Non-pigmented ciliary epithelial cell (primary cell): ENCODE measurements at places on chromosomes 13 and 19.
A peak's percentile ranks its signal among the peaks of the same experiment; 100 is the strongest.

GRCh38 chr19:16637535-16637934, 9.5 kb upstream of the MED26 start:
- no peak for DNase-seq

DNA sequence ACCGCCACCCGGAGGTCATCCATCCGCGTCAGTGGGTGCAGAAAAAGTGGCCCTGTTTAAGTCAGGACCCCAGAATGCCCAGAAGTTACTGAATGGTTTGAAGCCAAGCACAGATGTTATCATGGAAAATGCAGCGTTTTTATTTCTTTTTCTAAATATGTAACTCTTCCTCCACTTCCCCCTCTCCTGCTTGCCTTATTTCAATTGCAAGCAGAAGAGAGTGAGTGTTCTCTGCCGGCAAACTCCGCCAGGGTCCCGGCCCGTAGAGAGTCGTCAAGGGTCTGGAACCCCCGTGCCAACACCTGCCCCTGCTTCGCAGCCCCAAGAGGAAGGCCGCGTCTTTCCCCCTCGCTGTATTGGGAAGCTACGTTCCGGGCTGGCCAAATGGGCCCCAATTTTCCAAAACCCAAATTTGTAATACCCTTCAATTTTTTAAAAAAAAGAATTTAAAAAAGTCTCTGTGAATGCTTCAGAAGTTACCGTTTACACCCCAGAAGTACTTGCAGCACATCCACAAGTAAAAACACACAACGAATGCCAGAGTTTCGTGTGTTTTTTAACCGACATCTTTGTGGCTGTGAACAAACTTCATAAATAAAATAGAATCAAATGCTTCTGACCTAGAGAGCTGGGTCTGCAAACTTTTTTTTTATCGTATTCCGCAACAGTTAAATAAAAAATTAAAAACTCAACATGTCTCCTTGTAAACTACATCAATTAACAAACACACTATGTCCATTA, 712 bp upstream of the PDX1 start:
- DNase-seq: no peak

DNA sequence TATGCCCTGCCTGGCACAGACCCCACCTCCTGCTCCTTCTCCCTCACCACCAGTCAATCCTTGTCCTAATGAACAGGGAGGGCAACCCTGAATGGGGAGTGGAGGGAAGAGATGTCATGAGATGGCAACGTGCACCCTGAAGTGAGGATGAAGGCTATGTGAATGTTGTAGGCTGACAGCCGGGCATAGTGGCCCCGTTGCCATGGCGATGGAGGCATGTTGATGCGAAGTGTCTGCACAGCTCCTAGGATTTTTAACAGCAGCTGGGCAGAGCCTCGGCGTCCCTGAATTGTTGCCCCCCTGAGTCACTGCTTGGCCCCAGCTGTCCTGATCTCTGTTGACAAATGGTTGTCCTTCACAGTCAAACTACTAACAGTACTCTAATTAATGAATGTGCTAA, 4.8 kb upstream of the ALOX5AP start:
- no peak for DNase-seq

- no peak for DNase-seq
Measured at GRCh38 chr19:30757837-30758617, 385.8 kb downstream of the ZNF536 start.

DNA sequence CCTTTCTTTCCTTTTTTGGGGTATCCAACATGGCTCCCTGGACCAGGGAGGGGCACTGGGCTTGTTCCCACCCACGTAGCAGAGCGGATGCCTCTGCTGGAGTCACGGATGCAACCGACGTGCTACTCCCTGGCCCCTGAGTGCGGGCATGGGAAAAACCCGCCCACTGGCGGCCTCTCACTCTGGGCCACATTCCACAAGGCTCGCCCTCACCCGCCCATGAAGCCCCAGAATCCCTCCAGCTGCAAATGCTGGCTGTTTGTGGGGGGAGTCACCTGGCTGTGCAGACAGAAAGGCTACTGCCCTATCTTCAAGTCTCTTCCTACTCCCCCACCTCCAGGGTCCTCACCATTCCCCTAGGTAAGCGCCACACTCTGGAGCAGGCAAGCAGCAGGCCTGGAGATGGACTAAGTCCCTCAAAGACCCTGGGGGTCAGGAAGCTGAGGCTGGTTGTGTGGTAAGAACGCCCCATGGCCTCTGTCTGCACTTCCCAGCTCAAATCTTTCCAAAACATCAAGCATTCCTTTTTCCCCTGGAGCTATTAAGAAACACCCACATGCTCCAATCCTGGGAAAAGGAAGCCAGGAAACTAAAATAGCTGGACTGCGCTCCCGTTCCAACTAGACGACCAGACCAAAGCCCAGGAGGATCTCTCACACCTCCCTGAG, 17.9 kb upstream of the EPHX3 start:
- peak; percentile 59 for DNase-seq

GRCh38 chr13:38752686-38753085, 65.8 kb downstream of the FREM2 start:
- no peak for DNase-seq

DNA sequence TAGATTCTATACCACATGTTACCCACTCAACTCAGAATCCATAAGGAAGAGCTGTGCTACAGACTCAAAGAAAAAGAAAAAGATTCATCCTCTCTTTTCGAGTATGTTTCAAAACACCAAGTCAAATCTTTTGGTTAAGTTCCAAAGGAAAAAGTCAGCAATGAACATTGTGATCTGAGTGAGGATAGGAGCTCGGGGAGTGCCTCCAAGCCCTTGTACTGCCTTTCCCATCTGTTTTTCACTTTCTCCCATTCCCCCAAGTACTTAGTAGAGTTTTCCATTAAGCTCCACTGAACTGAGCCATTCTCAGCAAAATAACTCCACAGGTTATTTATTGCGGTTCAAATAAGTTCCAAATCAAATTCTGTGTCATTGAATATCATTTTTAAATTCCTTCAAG, 47.7 kb upstream of the MAB21L1 start:
- DNase-seq: no peak

GRCh38 chr19:4130744-4131438, 7.0 kb upstream of the MAP2K2 start:
- DNase-seq: peak; percentile 58

DNA sequence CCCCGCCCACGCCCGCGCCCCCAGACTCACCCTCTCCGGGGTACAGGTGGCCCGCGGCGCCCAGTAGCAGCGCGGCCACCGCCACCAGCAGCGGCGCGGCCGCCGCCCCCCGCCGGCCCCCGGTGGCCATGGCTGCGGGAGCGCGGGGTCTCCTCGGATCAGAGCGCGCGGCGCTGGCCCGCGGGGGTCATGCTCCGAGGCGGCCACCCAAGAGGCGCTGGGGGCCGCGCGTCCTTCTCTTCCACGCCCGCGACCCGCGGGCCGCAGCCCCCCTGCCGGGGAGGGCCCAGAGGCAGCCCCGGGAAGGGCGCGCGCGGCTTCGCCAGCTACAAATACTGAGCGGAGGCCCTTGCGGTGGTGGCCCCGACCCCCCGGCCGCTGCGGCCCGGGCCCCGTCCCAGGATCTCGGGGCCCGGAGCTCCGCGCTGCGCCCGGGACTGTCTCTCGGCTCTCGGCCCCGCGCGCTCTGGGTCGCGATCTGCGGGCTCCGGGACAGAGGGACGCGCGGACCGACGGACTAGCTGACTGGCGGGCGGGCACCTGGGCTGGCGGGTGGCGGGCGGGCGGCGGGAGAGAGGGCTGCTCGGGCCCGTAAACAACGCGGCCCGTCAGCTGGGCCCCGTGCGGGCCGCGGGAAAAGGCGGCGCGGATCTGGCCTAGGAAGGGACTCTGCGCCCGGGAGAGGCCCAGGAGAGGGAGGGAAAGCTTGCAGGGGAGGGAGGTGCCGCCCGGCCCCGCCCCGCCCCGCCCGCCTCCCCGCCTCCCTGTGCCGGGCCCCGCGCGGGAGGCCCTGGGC, at the start of gene INSR:
Gene INSR (minus strand): TSS at position 653 of the 796 bp plus-strand sequence. CDS start 523 bp downstream, at position 130.
- DNase-seq: peak; percentile 36

DNA sequence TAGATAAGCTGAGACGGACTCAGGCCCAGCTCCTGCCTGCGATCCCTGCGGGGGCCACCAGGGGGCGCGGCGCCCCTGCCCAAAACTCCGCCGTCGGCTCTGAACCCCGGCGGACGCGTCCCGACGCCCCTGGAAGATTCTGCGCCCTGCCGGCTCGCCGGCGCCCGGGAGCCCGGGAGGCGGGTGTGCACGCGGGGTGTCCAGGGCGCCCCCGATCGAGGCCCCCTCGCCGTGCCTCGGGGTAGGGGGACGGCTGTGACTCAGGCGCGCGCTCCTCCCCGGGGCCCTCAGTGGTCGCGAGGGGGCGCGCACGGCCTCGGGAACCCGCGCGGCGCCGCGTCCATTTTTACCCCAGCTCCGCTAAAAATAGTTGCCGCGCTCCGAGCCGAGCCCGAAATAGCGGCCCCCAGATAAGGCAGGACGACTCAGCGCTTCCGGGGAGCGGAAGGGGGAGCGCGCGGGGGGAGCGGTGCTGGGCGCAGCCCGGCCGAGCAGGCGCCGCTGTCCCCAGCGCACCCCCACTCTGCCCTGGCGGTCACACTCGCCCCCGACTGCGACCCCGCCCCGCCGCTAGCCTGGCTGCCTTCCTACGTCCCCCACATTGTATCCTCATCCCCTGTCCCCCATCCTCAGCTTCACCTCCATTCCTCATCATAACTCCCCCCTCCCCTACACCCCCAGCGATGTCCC, 16.0 kb upstream of the ERCC1 start:
- DNase-seq: no peak

DNA sequence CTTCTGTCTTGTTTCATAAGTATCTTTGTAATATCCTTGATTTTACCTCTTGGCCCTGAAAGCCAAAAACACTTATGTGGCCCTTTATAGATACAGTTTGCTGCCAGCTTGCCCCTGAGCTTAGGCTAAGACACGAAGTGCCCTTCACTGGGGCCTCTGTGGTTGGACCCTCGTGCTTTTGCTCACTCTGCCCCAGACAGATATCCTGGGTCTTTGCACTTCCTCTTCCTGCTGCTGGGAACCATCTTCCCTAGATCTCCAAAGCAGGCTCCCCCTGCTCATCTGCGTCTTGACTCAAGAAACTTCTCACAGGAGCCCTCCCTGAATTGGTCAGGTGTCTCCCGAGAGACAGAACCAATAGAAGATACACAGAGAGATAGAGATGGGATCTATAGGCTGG, 2.0 kb upstream of the TNFSF14 start:
- DNase-seq: no peak

DNA sequence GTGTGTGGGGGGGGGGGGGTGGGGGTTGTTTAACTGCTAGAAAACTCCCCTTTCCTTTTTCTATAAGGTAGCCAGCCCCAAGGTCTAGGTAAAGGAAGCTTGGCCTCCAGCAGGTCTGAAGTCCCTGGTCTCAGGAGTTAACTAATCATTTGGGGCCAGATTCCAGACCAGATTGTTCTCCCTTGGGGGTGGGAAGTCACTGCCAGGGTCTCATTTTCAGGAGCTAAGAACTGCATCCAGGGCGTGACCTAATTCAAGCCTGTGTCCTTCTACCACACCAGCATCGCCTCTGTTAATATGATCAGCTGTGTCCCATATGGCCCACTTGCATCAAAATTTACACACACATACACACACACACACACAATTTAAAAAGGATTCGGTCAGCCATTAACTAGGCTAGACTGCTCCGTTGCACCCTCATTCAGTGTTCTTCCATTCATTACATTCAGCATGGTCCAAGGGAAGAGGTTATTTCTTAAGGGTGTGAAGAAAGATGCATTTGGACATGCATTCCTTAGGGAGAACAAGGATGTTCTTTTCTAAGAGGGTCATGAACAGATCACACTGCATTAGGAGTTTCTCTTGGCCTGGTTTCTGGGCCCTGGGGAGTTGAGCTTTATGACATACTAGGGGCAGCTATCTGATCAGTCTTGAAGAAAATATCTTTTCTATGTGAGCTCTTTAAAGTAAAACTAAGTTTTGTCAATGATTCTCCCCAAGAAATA, 91.0 kb downstream of the FGF14 start:
- DNase-seq: no peak

GRCh38 chr19:51901860-51902259, 3.0 kb downstream of the ZNF649 start:
- no peak for DNase-seq

- no peak for DNase-seq
Measured at GRCh38 chr13:34620862-34621261, 321.2 kb upstream of the NBEA start.
